ENCODE measurements at places on chromosomes 7 and 10. TPM values are rescaled to one million over a fixed set of nuclear protein-coding genes. Genes with fewer than 3 reads are reported as not detected.

OGDHL gene
- polyA plus RNA-seq: 0.16 TPM

SEMA3E gene
- polyA plus RNA-seq: 0.28 TPM

GATA3 gene
- polyA plus RNA-seq: 0.45 TPM

TMEM196 gene
- polyA plus RNA-seq: not detected

SLC16A9 gene
- polyA plus RNA-seq: 4.9 TPM

GCK gene
- 0.27 TPM for polyA plus RNA-seq

CCDC3 gene
- 3.2 TPM for polyA plus RNA-seq

DDC gene
- polyA plus RNA-seq: 0.18 TPM

GPR37 gene
- polyA plus RNA-seq: 0.90 TPM

SPDYE9 gene
- polyA plus RNA-seq: not detected

OGDH gene
- polyA plus RNA-seq: 43.0 TPM

HOXA6 gene
- 0.69 TPM for polyA plus RNA-seq

MPP7 gene
- 19.7 TPM for polyA plus RNA-seq

DPYSL4 gene
- 0.52 TPM for polyA plus RNA-seq

POLR2J2 gene
- 4.5 TPM for polyA plus RNA-seq

WDR37 gene
- polyA plus RNA-seq: 4.3 TPM
